GM12865 (cell line): ENCODE measurements at places on chromosomes 3 and 15.

GRCh38 chr15:28111543-28111942, 12.4 kb upstream of the OCA2 start:
- no peak for DNase-seq

DNA sequence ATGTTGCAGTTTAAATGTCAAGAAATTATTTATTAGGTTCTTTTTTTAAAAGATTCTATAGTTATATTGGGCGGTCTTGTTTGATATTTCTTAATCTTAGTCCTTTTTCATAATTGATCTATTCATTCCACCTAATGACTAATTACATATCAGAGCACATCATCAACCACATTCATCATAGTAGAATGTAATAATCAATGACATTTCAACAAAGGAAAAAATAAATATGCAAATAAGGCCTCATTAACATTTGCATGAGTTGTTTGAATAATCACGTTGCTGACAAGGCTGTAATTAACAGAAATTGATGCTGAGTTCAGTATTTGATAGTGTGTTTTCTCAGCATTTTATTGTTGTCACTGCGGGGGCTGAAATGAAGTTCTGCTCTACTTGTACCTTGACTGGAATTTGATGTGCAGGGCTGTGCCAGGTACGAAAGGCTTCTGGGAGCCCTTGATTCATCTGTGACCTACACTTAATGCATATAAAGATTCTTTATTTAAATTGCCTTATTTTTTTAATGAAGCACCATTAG, 215.7 kb downstream of the TCF12 start:
- DNase-seq: no peak

GRCh38 chr15:87207990-87208580, 1048.5 kb downstream of the NTRK3 start:
- DNase-seq: no peak

DNA sequence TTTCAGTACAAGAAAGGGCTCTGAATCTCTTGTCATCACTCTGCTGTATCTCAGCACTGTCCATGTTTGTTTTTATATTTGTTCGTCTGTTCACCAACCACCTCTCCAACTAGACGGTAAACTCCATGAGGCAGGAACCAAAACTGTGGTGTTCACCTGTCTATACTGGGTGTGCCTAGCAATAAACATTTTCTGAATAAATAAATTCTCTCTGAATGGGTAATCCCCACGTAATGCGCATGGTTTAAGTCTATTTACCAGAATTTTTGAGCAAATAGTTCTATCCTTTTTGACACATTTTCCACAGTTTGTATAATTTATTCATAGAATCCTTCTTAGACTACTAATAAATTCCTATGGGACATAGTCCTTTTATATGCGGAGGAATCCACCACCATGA, 400.6 kb upstream of the CFAP20DC start:
- DNase-seq: no peak

DNA sequence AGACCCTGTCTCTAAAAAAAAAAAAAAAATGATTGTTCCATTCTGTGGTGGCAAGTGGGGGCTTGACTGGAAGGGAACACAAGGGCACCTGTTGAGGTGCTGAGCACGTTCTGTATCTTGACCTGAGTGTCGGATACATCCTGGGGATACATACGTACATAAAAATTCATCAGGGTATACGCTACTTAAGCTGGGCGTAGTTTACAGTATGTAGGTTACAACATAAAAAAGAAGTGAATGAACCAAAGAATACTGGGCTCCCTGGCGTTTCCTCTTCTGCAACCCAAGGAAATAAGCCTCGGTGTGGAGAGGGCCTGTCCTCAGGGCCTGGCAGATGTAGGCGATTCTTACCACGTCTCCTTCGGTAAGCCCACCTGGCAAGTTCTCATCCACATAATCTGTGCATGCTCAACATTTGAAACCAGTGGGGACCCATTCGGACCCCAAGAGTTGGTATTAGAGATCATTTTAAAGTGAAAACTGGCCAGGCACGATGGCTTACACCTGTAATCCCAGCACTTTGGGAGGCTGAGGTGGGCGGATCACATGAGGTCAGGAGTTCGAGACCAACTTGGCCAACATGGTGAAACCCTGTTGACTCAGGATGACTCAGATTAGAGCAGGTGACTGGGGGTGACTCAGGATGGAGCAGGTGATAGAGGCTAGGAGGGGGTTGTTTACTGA, 5.1 kb upstream of the MUC20 start:
- no peak for DNase-seq
